Activated T-cell treated with anti-CD3 and anti-CD28 coated beads, Interleukin-2, amount 50 U/mL, for 72 hours (primary cell): ENCODE measurements at places on chromosomes 5 and 9. TPM values are rescaled to one million over a fixed set of nuclear protein-coding genes. Genes with fewer than 3 reads are reported as not detected.

GRCh38 chr5:5025774-5026408, 114.2 kb upstream of the ADAMTS16 start:
- DNase-seq: peak; percentile 4

GRCh38 chr9:135134268-135135022, 47.0 kb downstream of the OLFM1 start:
- DNase-seq: no peak

Gene IFNA21
- not detected for total RNA-seq

DNA sequence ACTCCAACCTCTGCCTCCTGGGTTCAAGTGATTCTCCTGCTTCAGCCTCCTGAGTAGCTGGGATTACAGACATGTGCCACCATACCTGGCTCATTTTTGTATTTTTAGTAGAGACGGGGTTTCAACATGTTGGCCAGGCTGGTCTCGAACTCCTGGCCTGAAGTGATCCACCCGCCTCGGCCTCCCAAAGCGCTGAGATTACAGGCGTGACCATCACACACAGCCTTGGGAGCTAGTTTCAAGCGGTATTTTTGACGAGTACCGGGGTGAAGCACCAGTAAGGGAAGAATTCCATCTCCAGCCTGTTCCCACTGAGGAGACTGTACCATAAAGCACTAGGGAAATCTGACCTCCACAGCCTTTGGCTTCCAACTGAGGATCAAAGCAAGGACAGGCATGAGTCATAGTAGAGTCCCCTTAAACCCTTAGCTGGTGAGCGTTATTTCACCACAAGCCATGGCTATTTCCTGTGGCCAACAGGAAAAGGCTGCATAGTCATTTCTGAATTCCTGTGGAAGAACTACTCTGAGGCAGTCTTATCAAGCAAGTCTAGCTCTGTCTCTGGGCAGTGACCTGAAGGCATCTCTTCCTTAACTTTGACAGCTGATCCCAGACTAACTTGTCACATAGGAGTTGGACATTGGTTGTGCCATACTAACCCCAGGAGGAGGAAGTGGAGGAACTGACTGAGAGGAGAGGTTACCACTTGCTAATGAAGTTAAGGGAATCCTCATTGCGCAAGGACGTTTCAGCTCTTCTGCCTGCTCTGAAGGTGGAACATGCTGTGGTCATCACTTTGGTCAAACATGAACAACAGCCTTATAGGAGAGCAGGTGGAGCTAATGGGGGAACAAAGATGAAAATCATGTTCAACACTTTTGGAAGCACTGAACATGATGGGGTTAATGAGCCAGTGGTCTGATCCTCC, 85.8 kb upstream of the DMRT1 start:
- DNase-seq: peak; percentile 11

Gene GTF3C5
- total RNA-seq: 79.5 TPM

DNA sequence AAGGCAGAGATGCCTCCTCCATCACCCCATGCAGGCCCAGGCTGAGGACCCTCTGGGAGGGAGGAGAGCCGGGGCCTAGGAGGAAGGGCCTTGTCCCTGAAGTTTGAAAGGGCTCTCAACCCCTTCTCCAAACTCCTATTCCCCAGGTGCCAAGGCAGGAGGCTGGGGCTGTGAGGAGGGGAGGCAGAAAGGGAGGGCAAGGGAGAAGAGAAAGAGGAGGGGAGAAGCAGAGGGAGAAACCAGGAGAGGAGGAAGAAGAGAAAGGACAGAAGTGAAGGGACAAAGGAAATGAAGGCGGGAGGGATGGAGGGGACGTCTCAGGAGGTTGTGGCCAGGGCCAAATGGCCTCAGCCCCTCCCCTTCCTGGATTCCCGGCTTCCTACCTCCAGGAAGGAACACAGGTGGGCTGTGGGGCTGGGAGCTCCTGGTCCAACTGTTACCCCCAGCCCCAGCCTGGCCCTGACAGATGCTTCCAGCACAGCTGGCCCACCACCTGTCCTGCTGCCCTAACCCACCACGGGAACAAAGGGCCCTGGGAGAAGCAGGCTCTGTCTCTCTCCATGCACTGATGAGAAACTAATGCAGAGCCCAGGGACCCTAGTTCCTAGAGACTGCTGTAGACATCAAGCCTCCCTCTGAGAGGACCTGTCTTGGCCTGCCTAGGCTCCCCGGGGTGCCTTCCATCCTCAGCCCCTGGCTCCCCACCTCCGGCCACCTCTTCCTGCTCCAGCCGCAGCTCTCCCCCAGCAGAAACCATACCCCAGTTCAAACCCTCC, 3.5 kb downstream of the DBN1 start:
- no peak for DNase-seq

- DNase-seq: no peak
Observed at GRCh38 chr9:109095321-109095720, 24.4 kb downstream of the TMEM245 start.

DNA sequence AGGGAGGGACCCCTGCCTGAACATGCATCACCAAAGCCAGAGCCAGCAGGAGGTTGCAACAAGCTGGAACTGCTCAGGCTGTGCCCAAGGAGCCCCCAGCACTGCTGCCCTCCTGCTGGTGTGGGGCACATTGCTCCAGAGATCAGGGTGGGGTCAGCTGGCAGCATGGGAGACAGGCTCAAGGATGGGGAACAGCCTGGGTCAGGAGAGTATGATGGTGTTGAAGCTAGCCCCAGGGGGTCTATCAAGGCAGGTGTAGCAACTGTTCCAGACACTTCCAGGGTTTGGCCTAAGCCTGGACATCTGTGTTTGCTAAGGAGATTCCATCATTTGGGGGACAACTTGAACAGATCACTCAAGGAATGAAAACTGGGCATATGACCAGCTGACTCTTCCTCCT, 133.1 kb downstream of the ATPSCKMT start:
- DNase-seq: no peak

- no peak for DNase-seq
Observed at GRCh38 chr5:178642351-178642909, 15.6 kb upstream of the CLK4 start.
